B cell (primary cell): ENCODE measurements at places on chromosomes 3 and 15. TPM values are rescaled to one million over a fixed set of nuclear protein-coding genes. Genes with fewer than 3 reads are reported as not detected.
A peak's percentile ranks its signal among the peaks of the same experiment; 100 is the strongest.

DNA sequence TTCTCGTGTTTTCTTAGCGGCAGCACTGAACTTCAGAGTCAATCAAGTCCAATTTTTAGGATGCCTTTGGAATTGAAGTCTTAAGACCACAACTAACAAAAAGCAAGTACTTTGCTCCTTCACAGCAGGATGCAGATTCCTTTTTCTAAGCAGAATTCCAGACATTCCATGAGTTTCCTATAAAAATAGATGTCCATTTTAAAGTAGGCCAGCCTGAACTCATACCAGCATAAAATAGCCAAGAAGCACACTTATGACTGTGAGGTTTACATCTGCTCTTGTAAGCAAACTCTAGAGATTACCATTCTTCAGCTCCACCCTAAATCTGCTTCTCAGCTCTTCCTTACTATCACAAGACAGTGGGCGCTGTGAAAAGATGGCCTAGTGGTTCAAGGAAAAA, 85.8 kb downstream of the THBS1 start:
- no peak for DNase-seq
- no peaks in the 10 kb centered on the region for H3K36me3 ChIP-seq
- H3K4me1 ChIP-seq: no peaks in the 10 kb centered on the region
- no peaks in the 10 kb centered on the region for H3K27me3 ChIP-seq
- no peak overlapping the region for H3K27ac ChIP-seq
- no peak overlapping the region for H3K4me3 ChIP-seq

DNA sequence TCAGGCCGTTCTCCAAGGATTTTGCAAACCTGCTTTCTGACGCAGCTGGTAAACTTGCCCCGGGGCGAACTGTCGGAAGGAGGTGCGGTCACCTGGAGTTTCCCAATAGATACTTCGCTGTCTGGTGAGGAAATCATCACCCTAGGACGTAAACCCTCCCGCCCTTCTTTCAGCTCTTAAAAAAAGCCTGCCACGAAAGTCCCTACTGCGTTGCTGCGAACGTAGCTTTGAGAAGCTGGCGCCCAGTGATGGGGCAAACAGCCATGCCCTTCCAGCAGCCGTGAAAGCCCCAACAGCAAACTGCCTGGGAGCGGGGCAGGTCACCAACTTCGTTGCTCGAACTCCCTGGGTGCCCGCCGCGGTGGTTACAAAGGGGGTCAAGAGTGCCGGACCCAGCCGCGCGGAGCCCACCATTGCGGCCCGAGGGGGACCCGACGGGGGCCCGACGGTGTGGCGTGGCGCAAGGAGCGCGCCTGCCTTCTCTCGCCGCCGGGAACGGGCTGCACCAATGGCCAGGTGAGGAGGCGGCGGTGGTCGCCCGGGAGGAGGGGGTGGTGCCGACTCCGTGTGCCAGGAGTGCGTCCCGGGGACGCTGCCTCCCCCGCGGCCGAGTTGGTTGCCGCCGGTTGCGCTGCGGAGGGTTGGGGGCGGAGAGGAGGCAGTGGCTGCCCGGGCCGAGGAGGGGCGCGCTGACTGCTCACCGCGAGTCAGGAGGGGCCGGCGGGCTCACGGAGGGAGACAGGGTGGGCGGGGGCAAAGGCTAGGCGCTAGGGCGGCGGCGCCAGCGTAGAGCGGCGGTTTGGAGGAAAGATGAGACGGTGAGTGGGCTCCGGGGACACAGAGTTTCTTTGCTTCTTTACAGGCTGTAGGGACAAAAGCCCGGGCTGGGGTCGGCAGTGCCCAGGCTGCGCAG, at the start of gene PHLDB2:
TSS of gene PHLDB2 (plus strand) at position 205 of the 913 bp plus-strand sequence. CDS start 24,813 bp downstream, outside the sequence.
- H3K36me3 ChIP-seq: no peaks in the 10 kb centered on the region
- H3K27ac ChIP-seq: peak within 1 kb of the TSS; percentile 56
- peaks cover 14% of the 10 kb centered on the region for H3K27me3 ChIP-seq
- peak; percentile 78 for DNase-seq
- peaks cover 11% of the 10 kb centered on the region for H3K4me1 ChIP-seq
- peak within 1 kb of the TSS; percentile 78 for H3K4me3 ChIP-seq

- no peaks in the 10 kb centered on the region for H3K27me3 ChIP-seq
- DNase-seq: no peak
- no peak overlapping the region for H3K4me3 ChIP-seq
- H3K27ac ChIP-seq: no peak overlapping the region
- no peaks in the 10 kb centered on the region for H3K36me3 ChIP-seq
Measured at GRCh38 chr3:73509816-73510215, 114.9 kb downstream of the PDZRN3 start.

- no peaks in the 10 kb centered on the region for H3K36me3 ChIP-seq
- no peaks in the 10 kb centered on the region for H3K27me3 ChIP-seq
- no peak overlapping the region for H3K27ac ChIP-seq
Measured at GRCh38 chr3:187382609-187383151, 14.5 kb downstream of the RTP4 start.

- no peaks in the 10 kb centered on the region for H3K27me3 ChIP-seq
- H3K27ac ChIP-seq: no peak overlapping the region
- H3K4me3 ChIP-seq: no peak overlapping the region
Measured at GRCh38 chr3:125186800-125187598, 25.5 kb downstream of the SLC12A8 start.

GRCh38 chr3:187305881-187306280, 14.3 kb upstream of the MASP1 start:
- H3K27ac ChIP-seq: no peak overlapping the region
- no peaks in the 10 kb centered on the region for H3K4me1 ChIP-seq
- peaks cover 7% of the 10 kb centered on the region for H3K27me3 ChIP-seq
- no peak overlapping the region for H3K4me3 ChIP-seq
- no peaks in the 10 kb centered on the region for H3K36me3 ChIP-seq

- no peaks in the 10 kb centered on the region for H3K36me3 ChIP-seq
- peaks cover 4% of the 10 kb centered on the region for H3K4me1 ChIP-seq
- no peak overlapping the region for H3K4me3 ChIP-seq
- DNase-seq: no peak
- peaks cover 45% of the 10 kb centered on the region for H3K27me3 ChIP-seq
- H3K27ac ChIP-seq: no peak overlapping the region
Measured at GRCh38 chr3:126216416-126216815, 36.0 kb upstream of the ALDH1L1 start.

DNA sequence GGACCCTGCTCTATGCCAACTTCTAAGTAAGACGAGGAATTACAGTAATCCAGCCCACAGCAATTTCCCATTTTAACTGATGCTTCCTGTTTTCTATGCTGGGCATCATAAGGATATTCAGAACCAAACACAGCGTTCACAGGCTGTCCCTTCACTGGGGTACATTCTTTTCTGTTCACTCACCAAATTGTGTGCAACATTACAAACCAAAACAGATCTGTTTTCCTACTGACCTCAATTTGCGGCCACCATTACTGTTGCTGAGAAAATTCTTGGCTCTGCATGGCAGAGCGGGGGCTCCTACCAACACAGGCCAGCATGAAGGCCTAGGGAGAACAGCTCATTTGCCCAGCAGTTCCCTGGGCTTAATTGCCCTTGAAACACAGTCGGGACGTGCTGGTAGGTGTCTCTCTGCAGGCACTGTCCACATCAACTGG, 76.5 kb downstream of the MYO1E start:
- no peak overlapping the region for H3K27ac ChIP-seq
- no peaks in the 10 kb centered on the region for H3K36me3 ChIP-seq
- H3K4me3 ChIP-seq: no peak overlapping the region
- peaks cover 66% of the 10 kb centered on the region for H3K4me1 ChIP-seq

DNA sequence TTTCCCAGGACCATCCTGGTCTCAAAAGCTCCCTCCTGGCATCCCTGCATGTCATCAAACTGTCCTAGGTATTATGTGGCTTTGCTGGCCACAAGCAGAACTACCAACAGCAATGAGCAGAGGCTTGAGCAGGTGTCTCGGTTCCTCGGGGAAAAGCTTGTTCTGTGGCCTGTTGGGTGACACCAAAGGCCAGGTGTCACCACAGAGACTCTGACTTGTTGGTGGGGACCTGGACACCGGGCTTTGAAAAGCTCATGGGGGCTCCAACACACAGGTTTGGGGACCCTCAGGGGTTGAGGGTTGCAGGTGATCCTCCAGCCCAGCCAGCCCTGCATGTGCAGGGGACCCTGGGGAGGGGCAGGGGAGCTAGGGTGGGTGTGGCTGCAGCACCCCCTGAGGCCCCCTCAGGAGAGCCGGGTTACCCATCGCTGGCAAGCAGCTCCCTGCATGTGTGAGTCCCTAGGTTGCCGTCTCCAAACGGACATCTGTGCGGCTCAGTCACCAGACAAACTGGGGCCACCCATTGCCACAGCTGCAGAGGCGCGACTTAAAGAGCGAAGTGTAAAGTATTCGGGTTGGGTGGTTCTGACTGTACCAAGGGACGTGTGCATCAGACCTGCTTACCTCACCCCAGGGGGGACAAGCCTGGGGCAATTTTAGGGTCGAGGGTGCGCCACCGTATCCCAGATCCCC, 140.1 kb downstream of the CHSY1 start:
- no peak overlapping the region for H3K4me3 ChIP-seq
- H3K27ac ChIP-seq: no peak overlapping the region
- peaks cover 6% of the 10 kb centered on the region for H3K27me3 ChIP-seq
- peaks cover 8% of the 10 kb centered on the region for H3K4me1 ChIP-seq
- no peak for DNase-seq

DNA sequence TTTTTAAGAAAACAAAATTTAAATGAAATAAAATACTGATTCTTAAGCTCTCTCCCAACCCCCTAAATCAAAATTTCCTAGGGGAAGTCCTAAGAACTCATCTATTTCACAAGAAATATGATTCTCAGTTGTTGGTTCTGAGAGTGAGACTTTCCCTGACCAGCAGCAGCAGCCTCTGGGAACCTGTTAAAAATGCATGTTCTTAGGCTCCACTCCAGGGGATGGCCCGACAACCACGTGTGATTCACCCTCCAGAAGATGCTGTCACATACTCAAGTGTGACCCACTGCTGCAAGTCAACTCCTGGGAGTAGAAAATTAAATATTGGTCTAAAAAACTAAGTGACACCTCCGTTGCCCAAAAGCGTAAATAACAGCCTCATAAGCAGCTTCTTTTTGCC, 343.2 kb upstream of the NR2F2 start:
- H3K27me3 ChIP-seq: no peaks in the 10 kb centered on the region
- H3K27ac ChIP-seq: no peak overlapping the region
- no peaks in the 10 kb centered on the region for H3K4me1 ChIP-seq
- H3K36me3 ChIP-seq: no peaks in the 10 kb centered on the region
- DNase-seq: no peak

DNA sequence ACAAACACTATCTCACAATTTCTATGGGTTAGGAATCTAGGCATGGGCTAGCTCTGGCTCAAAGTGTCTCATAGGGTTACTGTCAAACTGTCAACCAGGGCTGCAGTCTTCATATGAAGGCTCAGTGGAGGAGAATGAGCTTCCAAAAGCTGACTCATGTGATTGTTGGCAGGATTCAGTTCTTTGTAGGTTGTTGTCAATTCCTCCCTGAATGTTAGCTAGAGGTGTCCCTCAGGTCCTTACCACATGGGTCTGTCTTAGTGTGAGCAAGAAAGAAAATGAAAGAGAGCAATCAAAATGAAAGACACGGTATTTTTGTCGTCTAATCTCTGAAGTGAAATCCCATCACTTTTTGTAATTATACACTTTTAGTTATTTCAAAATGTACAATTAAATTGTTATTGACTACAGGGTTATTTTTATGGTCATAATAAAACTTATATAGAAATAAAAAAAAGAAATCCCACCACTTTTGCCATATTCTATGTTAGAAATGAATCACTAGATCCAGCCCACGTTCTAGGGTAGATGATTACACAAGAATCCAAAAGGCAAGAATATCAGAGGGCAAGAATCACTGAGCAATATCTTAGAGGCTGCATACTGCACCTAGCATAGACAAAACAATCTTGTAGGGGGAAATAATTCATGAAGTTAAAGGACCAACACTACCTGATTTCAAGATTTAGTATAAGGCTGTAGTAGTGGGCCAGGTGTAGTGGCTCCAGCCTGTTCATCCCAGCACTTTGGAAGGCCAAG, 8.4 kb downstream of the ACSBG1 start:
- H3K36me3 ChIP-seq: no peaks in the 10 kb centered on the region
- no peaks in the 10 kb centered on the region for H3K27me3 ChIP-seq
- DNase-seq: no peak
- H3K4me3 ChIP-seq: no peak overlapping the region

DNA sequence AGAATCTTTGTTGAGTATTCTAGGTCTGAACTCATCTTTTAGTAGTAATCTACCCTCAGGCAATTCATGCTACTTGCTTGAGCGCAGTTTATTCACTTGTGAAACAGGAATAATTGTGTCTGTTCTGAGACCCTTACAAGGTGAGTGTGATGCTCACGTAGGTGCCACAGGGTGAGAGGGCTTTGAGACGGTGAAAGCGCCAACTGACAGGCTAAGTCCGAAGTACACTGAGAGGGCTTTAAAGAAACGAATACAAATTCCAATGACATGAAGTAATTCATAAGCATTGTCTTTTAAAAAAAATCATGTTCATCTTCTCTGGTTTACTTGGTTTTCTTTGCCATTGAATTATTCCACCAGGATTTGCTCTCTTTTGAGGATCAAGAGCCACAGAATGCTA, 393.7 kb upstream of the RGMA start:
- H3K27me3 ChIP-seq: no peaks in the 10 kb centered on the region
- no peaks in the 10 kb centered on the region for H3K4me1 ChIP-seq
- H3K36me3 ChIP-seq: no peaks in the 10 kb centered on the region
- H3K27ac ChIP-seq: no peak overlapping the region
- no peak overlapping the region for H3K4me3 ChIP-seq

DNA sequence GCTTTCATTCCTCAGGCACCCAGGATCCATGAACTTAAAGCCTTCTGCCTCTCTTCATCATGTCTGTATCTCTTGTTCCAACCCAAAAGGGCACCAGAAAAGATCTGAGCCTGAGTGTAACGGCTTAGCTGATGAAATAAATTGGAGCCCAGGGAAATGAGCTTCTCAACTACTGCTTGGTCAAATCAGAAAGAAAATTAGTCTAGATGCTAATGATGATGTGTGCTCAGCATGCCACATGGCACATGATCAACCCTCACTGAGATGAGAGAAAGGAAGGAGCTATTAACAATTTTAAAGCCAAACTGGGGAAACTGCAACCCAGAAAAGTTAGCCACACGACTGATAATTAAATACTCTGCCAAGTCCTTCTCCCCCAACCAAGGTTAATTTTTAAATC, 325.7 kb downstream of the CNTN3 start:
- no peak for DNase-seq
- no peak overlapping the region for H3K4me3 ChIP-seq
- no peaks in the 10 kb centered on the region for H3K27me3 ChIP-seq
- no peaks in the 10 kb centered on the region for H3K36me3 ChIP-seq

DNA sequence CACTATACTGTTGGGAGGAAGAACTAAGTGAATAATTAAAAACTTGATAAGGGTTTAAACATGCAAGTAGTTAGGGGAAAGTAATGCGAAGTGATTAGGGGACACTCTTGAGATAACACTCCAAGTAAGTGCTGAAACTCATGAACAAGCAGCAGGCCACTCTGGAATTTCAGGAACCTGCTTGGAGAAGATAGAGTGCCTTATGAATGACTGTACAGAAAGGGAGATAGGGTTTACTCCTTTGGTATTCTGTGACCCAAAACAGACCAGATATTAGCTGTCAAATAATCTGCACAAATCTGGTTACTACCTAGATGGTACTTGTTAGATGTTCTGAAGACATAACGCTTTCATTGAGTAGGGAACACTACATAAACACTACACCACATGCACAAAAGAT, 85.6 kb downstream of the FRMD4B start:
- H3K27ac ChIP-seq: no peak overlapping the region
- H3K36me3 ChIP-seq: no peaks in the 10 kb centered on the region
- H3K4me3 ChIP-seq: no peak overlapping the region
- no peaks in the 10 kb centered on the region for H3K4me1 ChIP-seq

The DISP2 gene
- 0.15 and 0.71 TPM in 2 replicates for total RNA-seq

The STIMATE gene
- 37.7 and 38.4 TPM in 2 replicates for total RNA-seq
